Myocyte (in vitro differentiated cells): ENCODE measurements at places on chromosomes 4 and X. TPM values are rescaled to one million over a fixed set of nuclear protein-coding genes. Genes with fewer than 3 reads are reported as not detected.

The ZNF141 gene
- 8.1 and 8.5 TPM in 2 replicates for total RNA-seq

The SSX2 gene
- total RNA-seq, result not detected in 2 replicates

The COX7B2 gene
- total RNA-seq, result not detected in 2 replicates

The XPNPEP2 gene
- total RNA-seq, result 0.16 TPM in 1 of 2 replicates, not detected in the other

The EPGN gene
- total RNA-seq, result 0.42 TPM in 1 of 2 replicates, not detected in the other

The CYLC1 gene
- not detected in 2 replicates for total RNA-seq

The NLRP2B gene
- total RNA-seq, result not detected in 2 replicates

The BBS7 gene
- total RNA-seq, result 18.5 and 19.8 TPM in 2 replicates

The ADAM29 gene
- not detected in 2 replicates for total RNA-seq

The PPEF1 gene
- 1.0 and 1.2 TPM in 2 replicates for total RNA-seq

The CDK16 gene
- 146 and 151 TPM in 2 replicates for total RNA-seq

- no peak for DNase-seq
These were observed 2.1 kb upstream of the TMEM165 start for GRCh38 chr4:55393461-55394320.

GRCh38 chrX:43805579-43805978, 76.7 kb downstream of the MAOB start:
- DNase-seq, result no peak

DNA sequence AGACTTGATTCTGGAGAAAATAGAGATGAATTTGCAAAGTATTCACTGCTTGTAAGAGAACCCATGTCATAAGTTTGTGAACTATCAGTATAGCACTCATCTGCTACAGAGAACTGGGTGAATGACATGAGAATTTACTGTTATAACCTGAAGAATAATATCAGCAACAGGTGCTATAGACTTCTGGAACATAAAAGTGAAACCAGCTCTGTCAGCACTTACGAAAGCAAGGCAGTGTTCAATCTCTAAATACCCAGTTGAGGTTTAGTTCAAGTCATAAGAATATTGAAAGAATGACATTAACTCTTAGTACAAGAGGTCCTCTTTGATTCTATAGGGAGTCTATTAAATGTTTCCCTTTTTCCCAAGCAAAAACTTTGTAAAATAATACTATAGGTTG, 232.9 kb upstream of the ANKRD50 start:
- no peak for DNase-seq

DNA sequence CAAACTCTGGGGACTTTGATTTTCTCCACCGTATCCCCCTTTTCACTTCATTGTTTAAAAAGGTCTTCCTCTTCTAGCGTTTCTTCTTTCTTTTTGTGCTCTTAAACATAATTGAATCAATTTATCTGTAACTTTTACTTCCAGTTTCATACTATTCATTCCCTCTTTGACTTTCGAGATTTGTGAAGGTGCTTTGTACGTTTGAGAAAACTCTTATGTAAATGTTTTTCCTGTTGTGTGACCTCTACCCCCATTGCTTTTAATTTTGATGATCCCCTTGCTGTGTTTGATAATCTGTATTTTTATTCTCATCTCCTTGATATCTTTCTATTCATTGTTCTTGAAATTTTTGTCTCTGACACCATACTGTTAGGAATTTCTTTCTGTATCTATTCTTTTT, 4.8 kb downstream of the USP38 start:
- DNase-seq, result no peak

GRCh38 chr4:140098455-140099160, 55.4 kb downstream of the MAML3 start:
- DNase-seq, result no peak

DNA sequence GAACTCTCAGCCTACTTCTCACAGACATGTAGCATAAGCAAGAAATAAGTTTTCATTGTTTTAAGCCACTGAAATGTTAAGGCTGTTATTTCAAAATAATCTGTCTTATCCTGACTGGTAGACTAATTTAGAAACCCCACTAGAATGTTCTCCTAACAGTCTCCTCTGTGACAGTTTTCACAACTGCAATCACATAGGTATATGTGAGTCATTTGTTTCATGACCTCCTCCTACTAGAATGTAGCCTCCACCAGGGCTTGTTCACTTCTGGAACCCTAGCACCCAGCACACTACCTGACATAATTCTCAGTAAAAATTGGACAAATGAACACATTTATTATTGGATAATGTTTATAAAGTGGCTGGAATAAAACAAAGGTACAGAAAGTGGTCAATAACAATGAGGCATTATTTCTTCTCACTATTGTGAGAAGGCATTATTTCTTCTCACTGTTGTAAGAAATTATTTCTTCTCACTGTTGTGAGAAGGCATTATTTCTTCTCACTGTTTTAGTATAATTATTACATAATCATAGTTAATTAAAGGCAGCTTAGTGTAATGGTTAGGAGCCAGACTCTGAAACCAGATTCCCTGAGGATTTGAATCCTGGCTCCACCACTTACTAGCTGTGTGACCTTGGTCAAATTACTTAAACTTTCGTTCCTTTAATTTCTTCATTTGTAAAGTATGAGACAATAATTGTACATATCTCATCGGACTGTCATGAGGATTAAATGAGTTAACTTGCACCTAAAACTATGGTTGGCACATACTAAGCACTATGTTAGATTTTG, 251.5 kb downstream of the RASL11B start:
- no peak for DNase-seq

GRCh38 chr4:144174401-144175067, 34.0 kb upstream of the GYPA start:
- DNase-seq, result peak; percentile 75

DNA sequence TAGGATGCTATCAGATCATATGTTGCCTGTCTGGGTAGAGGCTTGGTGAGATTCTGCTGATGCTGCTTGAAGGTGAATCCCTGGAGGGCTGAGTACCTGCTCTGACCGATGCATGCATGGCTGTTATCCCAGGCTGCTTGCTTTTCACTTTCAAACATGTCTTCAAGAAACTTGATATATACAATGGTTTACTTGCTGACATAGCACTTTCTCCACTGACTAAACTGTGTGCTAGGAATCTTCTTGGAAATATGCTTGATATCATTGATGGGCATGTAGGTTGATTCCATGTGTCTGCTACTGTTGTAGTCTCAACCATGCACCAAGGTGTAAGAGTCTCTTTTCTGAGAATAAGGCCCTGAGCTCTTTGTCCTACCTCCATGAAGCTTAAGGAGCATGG, 79.6 kb upstream of the WDR1 start:
- no peak for DNase-seq

DNA sequence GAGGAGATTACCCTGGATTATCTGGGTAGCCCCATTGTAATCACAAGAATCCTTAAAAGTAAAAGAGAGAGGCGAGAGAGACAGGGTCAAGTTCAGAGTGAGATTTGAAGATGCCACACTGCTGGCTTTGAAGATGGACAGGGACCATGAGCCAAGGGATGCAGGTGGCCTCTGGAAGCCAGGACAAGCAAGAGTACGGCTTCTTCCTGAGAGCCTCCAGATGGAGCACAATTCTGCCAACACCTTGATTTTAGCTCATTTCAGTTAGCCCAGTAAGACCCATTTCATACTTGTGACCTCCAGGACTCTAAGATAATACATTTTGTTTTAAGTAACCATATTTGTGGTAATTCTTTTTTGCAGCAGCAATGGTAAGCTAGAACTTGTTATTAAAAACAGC, 120.3 kb downstream of the GPM6A start:
- no peak for DNase-seq

DNA sequence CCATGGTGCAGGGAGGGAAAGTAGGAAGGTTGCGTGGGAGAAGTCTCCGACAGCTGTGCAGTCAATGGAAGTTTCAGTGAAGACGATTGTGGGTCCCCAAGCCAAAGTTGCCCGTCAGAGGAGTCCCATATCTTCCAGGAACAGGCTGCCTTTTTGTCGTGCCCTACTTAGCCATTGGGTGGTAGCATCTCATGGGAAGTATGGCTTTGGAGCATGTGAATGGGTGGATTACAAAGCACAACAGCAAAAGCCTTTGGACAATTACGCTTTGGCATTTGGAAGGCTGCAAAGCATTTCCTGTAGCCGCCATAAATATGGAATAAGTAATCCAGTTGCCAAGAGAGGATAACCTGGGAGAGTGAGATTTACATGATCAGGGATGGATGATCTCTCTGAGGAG, 300.7 kb upstream of the BOD1L1 start:
- DNase-seq, result no peak

DNA sequence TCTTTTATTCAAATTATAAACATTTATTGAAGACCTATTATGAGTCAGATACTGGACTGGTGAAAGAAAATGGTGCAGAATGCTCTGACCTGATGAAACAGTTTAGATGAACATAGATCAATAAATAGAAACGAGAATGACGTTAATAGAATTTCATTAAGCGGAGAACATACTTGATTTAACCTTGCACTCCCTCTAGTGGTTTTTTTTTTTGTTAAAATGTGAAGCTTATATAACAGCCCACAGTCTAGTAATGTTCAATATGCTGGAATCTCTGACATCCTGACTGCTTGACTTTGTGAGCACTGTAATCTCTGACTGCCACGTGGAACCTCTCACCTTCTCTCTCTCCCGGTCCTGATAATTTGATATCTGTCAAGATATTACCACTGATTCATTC, 32.3 kb downstream of the HDAC8 start:
- peak; percentile 12 for DNase-seq

GRCh38 chr4:1748465-1748995, 27.2 kb downstream of the TACC3 start:
- peak; percentile 65 for DNase-seq

GRCh38 chr4:113884655-113885054, 94.8 kb downstream of the ARSJ start:
- no peak for DNase-seq

- no peak for DNase-seq
These were observed 178.6 kb downstream of the ZNF674 start for GRCh38 chrX:46366381-46367207.

- DNase-seq, result peak; percentile 83
These were observed 133.7 kb downstream of the SOWAHB start for GRCh38 chr4:76764251-76764650.

DNA sequence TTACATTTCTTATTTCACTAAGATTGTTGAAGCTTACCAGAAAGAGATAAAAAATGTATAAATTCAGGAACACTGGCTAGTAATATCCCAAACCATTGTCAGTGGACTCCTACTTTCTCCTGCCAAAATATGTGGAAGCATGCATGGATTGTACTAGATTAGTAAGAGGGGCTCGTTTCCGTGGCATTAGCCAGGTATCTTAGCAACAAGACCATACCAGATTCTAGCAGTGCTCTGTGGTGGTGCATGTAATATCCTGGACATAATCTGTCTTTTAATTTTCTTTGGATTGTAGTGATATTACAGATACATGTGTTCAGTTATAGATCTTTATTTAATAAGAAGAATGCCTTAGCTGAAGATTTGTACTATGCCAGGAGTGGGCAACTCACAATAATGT, 371.9 kb upstream of the PITX2 start:
- DNase-seq, result no peak

- DNase-seq, result no peak
These were observed 9.0 kb downstream of the ARAP2 start for GRCh38 chr4:36235306-36235705.

DNA sequence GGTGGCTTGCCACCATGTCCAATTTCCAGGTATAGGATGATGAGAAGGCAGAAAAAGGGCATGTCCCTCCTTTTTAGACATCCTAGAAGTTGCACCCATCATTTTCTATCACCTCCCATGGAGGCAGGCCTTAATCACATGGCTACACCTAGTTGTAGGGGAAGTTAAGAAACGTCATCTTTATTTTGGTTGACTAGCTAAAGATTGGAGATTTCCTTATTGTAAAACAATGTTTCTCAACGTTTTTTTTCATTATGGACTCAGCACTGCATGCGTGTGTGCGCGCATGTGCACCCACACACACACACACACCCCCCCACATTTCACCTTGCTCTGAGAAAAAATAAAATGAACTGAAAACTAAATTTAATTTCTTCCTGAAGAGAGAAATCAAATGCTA, 2.0 kb upstream of the CXCL9 start:
- DNase-seq, result no peak

- no peak for DNase-seq
These were observed 19.6 kb upstream of the SASH3 start for GRCh38 chrX:129760155-129760554.

- no peak for DNase-seq
These were observed 76.6 kb downstream of the FREM3 start for GRCh38 chr4:143623896-143624295.
